ENCODE measurements at places on chromosomes 1 and 21.

DNA sequence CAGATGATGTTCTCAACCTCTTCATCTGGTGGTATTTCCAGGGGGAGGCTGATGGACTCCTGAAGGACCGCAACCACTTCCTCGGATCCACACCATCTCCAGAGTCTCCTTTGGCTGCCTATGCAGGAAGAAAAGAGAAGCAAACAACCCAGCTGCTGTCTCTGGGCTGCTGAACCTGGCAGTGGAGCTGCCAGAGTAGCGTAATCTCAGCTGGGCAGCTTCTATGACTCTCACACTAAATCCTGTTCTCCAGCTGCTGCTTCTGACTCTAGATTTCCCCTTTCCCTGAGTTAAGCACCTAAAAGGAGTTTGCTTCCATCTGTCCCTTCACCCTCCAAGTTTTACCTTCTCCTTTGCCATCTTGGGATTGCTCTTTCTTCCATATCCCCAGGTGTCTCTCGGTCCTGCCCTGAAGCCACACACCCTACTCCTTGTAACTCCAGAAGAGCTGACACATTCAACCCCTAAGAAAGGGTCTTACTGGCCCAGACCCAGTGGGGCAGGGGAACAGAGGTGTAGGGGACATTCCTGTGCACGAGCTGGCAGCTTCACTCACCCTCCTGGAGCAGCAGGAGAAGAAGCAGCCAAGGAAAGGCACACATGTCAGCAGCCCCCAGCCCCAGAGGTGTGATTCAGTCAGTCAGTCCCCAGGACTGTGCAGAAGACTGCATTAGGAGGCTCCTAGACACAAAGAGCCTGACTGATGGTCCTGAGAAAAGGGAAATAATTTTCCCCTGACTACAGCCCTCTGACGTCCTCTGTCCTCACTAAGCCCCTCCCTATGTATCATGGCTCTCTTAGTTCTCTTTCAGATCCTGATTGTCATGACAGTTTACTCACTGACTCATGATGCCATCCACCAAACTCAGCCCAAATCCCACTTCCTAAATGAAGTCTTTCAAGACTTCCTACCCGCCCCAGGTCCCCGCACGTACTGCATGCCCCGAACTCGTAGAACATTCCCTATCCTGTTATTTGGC is at the start of gene SLAMF9:
Gene SLAMF9 (minus strand): TSS at position 702 of the 980 bp plus-strand sequence. CDS start 100 bp downstream, at position 602.
- DNase-seq = peak; percentile 11

DNA sequence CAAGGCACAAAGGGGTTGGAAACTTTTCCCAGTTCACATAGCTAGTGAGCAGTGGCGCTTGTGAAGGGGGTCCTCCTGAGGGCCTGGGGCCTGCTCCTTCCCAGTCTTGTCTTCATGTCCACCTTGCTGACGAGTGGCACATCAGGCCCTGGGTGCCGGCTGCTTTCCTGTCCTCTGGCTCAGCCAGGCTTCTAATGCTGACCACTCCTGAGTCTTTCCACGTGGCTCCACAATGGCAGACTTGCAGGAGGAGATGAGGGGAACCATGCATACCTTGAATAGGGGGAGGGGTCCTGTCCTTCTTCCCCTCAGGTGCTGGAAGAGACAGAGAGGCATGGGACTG is 38.7 kb downstream of the MAPKAPK2 start:
- no peak for DNase-seq

DNA sequence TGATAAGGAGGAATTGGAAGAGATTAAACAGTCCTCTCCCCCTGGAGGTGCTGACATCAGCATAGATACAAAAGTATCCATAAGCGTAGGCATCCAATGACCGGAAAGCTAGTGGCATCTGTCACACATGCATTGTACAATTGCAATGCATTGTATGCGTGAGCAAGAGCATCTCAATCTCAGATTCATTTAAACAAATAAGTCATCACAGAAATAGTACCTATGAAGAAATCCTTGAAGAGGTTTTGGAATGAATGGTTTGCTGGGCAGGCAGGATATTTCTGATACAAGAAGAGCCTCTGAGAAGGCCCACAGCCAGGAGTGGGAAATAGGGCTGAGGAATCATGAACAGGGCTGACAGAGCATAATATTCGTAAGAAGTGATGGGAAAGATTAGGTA is 88.9 kb upstream of the ABCD3 start:
- no peak for DNase-seq

DNA sequence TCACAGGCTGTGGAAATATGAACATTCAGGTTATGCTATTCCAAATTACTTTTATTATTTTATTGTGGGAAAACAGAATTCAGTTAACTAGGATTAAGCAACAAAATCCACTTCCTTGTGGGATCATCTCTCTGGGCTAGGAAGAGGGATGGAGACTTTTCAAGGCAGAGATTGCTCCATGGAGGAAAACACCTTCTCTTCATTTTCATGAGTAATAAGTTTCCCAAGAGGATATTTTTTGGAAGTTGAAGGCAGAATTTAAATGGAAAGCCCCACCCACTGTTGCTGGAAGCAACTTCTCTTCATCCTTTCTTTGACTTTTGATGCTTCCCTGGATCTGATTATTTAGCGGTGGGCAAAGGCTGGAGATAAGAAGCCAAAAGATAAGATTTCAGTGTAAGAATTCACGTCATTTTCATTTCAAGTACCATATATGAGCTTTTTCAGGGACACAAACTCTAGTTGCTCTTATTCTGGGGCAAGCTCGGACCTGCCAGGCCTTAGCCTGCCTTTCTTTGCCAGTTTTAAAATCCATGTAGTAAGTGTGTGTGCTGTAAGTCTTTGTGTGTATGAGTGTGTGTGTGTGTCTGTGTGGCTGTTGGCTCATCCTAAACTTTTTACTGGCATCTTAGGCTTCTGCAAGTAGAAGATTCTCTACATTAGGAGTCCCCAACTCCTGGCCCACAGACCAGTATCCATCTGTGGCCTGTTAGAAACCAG is 11.7 kb upstream of the IL24 start:
- no peak for DNase-seq

DNA sequence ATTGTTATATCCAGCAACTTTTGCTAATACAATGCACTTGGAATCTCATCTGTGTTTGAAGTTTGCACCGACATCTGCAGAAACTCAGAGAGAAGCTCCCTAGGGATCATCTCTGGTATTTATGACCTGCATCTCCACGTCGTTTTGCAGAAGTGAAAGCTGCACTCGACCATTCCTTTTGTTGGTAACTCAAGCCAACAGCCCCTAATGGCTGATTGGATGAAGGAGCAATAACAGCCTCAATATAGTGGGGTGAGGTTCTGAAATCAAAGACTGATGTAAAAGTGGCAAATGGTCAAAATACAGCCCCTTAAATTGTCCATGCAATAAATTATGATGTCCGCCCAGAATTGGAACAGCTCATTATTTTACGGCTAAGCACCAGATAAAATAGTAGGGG is 344.2 kb upstream of the KAZN start:
- DNase-seq = peak; percentile 33

DNA sequence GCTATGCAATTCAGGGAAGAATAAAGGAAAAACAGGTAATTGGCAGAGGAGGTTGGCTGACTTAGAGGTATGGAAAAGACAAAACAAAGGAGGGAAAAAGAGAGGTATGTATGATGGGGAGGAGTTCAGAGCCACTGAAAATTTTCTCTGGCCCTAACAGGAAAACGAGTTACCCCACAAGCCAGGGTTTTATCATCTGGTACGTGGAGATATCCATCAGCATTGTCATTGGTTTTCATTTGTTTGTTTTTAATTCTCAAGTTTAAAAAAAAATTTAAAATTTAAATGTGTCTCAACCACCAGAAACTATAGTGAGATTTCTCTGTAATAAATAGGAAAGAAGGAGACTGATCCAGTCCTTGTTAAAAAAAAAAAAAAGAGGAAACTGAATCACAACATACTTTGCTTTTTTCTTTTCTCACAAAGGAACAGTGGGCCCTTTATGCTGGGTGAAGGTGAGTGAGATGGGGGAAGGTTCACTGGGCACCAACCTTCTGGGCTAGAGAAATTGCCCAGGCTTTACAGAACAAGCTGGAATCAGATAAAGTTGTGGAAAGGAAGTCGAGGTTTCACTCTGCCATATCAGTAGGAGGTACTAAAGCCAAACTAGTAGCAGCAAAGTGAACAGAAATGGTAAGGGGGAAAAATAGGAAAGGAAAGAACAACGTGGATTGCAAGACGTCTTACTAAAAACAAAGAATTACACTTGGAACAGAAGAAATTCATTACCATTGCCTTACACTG is 2.7 kb downstream of the IFNAR2 start:
- DNase-seq = no peak

GRCh38 chr1:162004441-162004950 is 19.2 kb downstream of the OLFML2B start:
- DNase-seq = no peak

GRCh38 chr1:47841356-47841755 is 155.8 kb downstream of the TRABD2B start:
- no peak for DNase-seq

- no peak for DNase-seq
Observed at GRCh38 chr1:71106658-71107322, 26.0 kb upstream of the ZRANB2 start.

GRCh38 chr1:208028526-208028925 is 117.6 kb upstream of the CD34 start:
- no peak for DNase-seq

DNA sequence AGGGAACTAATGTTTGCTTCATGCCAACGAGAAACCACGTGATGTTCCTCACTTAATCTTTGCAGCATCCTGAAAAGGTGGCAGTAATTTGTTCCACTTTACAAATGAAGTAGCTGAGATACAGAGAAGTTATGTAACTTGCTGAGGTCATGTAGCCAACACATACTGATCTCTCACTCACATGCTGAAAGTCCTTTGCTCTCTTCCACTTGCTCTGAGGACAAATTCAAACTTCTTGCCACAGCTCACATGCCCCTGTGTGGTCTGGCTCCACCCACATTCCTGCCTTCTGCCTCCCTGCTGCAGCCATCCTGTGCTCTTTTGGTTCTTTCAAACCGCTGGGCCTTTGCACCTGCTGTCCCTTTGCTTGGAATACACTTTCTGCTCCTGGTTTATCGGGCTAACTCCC is 55.4 kb downstream of the TMCO4 start:
- no peak for DNase-seq

DNA sequence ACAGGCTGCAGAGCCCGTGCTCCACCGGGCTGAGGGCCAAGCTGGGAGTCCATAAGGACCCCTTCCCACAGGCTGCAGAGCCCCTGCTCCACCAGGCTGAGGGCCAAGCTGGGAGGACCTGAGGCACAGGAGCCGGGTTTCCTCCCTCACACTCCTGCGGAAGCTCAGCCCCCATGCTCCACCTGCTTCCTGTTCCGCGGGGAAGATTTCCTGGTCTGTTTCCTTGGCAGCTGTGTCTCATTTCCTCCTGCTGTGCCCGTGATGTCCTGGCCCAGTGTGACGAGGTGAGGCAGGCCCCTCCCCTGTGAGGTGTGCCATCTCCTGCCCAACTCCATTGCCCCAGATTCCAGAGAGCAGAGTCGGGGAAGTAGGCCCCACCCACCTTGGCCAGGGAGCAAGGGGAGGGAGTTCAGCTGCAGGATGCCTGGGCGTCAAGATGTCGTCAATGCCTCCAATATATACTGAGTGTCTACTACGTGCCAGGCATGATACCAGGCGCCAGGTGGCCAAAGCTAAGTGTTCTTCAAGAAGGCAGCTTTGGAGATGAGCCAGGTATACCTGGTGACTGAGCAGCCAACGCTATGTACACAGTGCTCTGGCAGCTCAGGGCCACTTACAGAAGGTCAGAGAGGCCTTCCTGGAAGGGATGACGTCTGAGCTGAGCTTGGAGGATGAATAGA is 58.8 kb downstream of the NAV1 start:
- no peak for DNase-seq

DNA sequence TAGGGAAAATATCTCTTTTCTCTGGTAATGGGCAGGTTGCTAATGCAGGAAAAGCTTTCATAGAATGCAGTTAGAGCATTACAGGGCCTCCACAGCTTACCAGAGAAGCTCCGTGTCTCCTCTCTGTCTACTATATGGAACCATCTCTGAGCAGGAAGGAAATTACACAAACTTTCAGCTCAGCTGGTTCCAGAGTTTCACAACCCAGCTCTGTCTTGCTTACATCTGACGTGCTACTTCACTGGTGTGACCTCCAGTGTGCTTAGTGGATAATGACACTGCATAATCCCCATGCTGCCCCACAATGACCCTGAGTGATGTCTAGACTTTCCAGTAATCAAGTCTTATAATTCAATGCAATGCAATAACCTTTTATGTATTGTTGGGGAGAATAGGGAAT is 4.3 kb upstream of the FGGY start:
- DNase-seq = no peak

DNA sequence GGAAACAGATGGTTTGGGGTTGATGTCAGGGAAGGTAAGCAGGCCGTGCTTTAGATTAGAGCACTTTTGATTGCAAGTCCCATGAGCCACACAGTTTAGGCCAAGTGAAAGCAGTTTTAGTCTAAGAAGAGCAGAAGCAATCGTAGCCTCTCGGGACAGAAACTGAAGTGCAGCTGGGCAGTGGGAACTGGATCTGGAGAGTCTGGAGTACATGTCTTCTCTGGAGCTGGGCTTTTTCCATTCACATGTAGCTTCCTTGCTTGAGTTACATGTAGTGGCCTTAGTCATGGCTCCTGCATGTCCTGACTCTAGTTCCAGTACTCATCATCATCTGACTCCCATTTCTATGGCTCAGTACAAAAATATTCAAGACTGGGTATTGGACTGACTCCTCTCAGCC is 16.7 kb downstream of the CAMTA1 start:
- DNase-seq = no peak

DNA sequence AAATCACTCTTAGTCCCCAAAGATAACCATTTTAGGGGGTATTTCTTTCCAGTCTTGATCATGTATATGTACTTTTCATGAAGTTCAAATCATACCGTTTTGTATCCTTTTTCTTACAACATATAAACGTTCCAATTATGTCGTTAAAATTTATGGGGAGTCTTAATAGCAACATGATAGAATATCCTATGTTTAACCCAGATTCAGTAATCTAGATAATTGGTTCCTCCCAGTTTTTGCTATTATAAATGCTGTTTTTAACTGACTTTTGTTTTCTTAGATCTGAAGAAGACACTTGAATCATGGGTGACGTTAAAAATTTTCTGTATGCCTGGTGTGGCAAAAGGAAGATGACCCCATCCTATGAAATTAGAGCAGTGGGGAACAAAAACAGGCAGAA is 3.1 kb downstream of the DHX9 start:
- no peak for DNase-seq

DNA sequence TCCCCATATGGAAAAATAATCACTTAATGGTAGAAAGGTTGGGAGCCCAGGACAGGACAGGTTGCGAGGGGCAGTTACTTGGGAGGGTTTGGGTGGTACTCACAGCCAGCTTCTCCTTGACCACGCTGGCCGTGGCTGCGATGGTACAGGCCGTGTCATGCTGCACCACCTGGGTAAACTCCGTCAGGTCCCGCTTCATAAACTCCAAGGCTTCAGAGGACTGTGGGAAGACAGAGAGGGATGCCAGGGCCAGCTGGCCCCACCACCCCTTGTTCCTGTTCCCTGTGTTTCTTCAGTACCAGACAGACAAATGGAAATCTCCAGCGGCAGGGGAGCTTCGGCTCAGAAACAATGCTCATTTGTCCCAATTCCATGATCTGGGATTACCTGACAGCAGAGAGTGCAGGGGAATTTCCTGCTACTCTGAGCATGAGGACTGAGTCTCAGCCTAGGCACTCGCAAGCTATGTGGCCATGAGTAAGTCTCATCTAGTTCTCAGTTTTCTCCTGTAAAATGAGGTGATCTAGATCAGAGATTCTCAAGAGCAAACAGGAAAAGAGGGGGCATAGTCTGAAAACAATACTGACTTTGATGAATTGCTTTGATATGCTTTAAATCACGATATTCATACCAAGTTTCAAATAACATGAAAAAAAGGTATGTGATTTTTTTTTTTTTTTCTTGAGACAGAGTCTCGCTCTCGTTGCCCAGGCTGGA is 7.4 kb downstream of the BSDC1 start:
- no peak for DNase-seq

GRCh38 chr1:22855668-22856606 is 116.7 kb downstream of the LACTBL1 start:
- no peak for DNase-seq

Measured in fibroblast of skin of left quadriceps (primary cell).